Dorsolateral prefrontal cortex (tissue), 122 donors: ENCODE measurements at places on chromosomes 16 and 17.
A peak's percentile ranks its signal among the peaks of the same experiment; 100 is the strongest.

- DNase-seq, result peak; percentile 52
Measured at GRCh38 chr16:68064791-68065365, 20.3 kb upstream of the NFATC3 start.

- DNase-seq, result no peak
Measured at GRCh38 chr17:57638284-57638683, 106.8 kb downstream of the CCDC182 start.

- peak; percentile 48 for DNase-seq
Measured at GRCh38 chr17:50269477-50270434, 4.5 kb upstream of the TMEM92 start.

DNA sequence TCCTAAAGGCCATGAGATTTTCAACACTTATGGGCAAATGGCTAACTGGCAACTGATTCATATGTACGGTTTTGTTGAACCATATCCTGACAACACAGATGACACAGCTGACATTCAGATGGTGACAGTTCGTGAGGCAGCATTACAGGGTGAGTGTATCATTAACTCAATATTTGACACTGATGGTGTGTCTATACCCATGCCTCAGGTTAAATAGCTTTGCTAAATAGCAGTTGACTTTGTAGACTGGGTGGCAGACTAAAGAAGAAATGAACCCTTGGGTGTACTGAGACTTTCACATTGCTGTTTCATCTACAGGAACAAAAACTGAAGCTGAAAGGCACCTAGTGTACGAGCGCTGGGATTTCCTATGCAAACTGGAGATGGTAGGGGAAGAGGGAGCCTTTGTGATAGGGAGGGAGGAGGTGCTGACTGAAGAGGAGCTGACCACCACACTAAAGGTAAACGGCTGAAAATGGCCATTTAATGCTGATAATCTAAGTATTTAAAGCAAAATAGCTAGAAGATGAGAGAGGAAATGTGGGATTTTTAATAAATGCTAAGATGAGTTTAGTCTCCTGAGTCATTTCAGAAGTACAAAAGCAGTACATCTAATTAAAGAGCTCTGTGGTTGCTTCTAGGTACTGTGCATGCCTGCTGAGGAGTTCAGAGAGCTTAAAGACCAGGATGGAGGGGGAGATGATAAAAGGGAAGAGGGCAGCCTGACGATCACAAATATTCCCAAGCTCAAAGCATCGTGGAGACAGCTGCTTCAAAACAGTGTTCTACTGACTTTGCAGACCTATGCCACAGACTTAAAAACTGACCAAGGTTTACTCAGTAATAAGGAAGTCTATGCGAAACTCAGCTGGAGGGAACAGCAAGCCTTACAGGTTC is 3.0 kb downstream of the SETD6 start:
- DNase-seq, result no peak

DNA sequence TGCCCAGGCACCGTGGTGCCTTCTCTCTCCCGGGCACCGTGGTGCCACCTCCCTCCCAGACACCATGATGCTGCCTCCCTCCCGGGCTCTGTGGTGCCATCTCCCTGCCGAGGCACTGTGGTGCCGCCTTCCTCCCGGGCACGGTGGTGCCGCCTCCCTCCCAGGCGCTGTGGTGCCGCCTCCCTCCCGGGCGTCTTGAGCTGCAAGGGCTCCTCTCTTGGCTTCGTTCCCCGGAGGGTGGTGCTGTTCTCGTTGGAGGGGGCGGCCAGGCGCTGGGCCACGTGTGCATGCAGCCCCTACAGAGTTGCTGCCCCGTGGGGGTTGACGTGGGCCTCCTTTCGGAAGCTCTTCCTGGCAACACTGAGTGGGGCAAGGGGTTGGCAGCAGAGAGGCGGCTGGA is 8.2 kb downstream of the CENPX start:
- no peak for DNase-seq

DNA sequence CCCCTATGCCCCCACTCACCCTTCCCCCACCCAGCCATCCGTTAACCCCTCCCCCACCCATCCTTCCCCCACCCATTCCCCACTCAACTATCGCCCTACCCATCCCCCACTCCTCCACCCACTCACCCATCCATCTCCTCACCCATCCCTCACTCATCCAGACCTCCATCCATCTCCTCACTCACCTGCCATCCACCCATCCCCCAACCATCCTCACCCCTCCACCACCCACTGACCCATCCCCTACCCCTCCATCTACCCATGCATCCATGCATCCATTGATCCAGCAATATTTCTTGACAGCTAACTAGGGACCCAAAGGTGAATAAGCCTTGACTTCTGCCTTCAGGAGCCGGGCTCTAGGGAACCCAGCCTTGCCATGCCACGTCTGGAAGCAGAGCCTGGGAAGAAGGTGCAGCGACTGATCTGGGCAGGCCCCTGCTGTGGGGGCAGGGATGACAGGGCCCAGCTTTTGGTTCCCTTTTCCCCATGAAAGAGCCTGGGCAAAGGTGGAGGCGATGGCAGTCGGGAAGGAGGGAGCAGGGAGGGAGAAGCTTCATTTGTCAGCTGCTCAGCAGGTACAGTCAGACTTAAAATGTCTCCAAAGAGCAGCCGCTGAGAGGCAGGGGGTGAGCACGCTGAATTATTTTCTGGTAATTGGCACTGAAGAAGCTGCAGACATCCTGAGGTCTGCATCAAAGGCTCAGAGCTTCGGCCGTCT is 23.1 kb upstream of the DOC2B start:
- DNase-seq, result no peak

DNA sequence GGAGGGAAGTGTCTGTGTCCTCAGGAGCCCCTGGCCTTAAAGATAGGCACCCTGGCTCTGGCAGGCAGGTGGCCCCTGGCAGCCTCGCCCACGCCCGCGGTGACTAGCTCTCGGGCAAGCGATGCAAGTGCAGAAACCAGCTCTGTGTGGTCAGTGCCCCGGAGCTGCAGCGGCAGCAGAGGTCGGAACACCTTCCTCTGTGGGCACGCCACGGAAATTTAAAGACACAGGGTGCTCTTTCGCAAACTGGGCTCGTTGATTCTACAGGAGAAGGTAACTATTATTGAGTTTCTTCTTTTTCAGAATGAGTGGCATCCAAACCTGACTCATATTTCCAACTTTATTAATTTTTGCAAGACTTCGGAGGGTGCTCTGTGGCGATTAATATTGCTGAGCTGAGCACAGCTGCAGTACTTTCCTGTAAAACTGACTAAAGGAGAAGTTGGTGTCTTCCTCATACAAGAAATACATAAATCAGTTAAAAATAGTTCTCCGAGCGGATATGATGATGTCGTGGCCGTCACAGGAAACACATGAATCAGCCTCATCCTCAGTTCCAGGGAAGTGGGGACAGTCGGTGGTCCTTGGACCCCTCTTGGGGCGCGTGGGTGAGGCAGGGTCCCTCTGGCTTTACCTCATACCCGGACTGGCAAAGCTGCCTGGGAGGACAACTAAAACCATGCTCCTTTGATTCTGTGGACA is 120.2 kb downstream of the METRNL start:
- DNase-seq, result no peak

DNA sequence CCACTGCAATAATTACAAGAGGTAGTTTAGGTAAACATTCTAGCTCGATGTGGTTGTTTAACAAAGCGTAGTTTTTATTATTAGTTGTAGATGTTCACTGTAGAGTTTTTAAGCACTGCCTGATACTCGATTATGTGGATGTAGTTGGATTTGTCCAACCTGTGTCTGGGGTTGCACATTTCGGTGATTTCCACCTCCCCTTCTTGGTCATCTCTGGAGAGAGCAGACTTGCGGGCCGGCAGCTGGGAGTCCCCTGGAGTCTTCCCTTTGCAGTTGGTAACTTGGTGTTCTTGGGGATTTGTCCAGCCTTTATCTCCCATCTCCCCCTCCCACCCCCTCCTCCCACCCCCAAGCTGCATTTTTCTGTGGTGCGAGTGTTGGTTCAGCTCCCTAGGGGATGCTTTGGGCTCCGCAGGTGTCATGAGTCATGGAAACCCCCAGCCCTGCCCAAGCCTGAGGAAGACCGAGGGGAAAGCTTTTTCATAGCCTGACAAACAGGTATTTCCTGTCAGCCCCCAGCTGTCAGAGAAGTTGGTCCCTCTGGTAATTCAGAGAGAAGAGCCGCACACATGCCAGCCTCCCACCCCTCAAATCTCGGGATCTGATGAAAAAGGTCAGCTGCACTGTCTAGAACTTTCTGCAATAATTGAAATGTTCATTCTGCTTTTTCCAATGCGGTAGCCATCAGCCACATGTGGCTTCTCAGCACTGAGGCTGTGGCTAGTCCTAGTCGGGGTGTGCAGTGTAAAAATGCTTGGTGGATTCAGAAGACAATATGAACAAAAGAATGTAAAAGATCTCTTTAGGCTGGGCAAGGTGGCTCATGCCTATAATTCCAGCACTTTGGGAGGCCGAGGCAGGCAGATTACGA is 50.3 kb downstream of the KSR1 start:
- no peak for DNase-seq
